ENCODE measurements at places on chromosomes 1 and 21.
A peak's percentile ranks its signal among the peaks of the same experiment; 100 is the strongest.

DNA sequence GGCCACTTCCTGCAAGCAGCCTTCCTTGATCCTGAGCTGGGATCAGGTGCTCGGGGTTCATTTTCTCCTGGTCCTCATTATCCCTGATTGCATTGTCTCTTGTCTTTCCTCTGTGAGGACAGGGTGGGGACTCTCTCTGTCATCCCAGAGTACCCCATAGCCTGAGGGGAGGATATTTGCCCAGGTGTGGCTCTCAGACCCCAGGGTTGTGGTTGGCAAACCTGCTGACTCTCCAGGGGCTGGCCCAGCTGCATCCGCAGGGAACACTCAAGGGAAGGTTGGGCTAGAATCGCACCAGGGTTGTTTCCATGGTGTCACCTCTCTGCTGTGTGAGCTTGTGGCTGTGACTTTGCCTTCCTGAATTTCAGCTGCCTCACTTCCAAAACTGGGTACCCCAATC is 276.8 kb upstream of the C1orf174 start:
- DNase-seq, result no peak

DNA sequence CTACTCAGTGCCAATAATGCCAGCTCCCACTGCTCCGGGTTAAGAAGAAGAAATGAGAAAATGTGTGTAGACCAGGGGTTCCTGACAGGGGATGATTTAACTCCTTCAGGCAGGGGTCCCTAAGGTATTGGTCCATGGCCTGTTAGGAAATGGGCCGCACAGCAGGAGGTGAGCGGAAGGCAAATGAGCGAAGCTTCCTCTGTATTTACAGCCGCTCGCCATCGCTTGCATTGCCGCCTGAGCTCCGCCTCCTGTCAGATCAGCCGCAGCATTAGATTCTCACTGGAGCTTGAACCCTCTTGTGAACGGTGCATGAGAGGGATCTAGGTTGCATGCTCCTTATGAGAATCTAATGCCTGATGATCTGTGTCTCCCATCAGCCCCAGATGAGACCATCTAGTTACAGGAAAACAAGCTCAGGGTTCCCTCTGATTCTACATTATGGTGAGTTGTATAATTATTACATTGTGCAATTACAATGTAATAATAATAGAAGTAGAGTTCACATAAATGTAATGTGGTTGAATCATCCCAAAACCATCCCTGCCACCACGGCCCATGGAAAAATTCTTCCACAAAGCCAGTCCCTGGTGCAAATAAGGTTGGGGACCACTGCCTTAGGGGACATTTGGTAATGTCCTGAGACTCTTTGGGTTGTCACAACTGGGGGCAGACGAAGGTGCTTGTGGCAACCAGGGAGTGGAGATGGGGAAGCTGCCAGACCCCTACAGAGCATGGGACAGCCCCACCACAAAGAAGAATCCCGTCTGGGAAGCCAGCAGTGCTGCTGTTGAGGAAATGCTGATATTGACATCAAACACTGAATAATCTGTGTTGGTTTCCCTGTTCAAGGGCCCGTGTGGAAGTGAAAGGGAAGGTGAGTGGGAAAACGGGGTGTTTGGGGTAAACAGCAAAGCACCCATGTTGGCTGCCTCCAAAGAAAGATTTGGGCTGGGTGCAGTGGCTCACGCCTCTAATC is 60.8 kb downstream of the DHRS3 start:
- no peak for DNase-seq

DNA sequence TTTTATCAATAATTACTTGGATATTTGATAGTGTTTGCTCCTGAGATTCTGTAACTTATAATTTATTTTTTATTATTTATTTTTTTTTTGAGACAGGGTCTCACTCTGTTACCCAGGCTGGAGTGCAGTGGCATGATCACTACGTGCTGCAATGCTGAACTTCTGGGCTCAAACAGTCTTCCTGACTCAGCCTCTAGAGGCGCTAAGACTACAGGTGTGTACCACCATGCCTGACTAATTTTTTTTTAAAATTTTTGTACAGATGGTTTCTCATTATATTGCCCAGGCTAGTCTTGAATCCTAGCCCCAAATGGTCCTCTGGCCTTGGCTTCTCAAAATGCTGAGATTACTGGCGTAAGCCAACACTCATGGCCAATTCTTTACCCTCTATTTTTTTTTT is 845.5 kb upstream of the ADGRL4 start:
- no peak for DNase-seq

DNA sequence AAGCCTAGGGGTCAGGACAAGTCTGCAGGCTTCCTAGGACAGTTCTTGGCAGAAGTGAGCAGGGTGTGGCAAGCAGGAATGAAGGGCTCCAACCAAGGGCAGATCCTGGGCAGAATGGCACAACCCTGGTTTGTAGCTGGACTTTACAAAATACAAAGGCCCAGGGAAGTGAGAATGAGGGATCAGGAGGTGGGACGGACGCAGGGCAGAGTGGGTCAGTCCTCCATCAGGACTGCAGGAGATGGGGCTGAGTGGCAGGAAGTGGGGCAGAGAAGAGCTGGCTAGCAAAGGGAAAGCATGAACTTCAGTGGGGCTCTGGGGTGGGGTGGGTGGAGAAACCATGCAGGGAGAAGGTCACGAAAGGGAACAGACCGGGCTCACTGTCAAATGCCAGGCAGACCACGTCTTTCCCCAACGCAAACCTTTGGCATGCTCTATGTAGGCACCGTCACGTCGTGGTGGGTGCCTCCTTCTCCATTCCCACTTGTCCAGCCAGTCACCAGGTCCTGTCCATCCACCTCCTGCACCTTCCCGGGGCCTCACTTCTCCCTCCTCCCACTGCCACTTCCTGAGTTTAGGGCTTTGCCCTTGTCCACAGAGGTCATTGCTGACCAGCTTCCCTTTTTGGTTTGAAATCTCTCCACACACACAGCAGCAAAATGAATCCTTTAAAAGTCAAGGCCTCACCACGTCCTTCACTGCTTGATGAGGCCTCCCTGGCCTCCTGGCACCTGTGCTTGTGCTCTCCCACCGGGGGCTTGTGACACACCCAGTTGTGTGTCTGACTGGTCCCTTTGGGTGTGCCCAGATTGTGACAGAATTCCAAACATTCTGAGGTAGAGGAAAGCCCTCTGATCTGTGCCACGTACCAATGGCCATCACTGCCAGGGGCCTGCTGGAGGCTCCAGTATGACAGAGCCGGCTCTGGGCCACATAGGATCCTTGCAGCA is 8.7 kb upstream of the CLDN19 start:
- no peak for DNase-seq

- no peak for DNase-seq
Measured at GRCh38 chr1:53139951-53140361, 2.5 kb downstream of the SLC1A7 start.

GRCh38 chr1:95537176-95537575 is 303.2 kb downstream of the RWDD3 start:
- no peak for DNase-seq

- no peak for DNase-seq
Measured at GRCh38 chr1:113982949-113983348, 3.7 kb downstream of the OLFML3 start.

GRCh38 chr21:18155508-18156193 is 89.0 kb upstream of the CHODL start:
- no peak for DNase-seq

- no peak for DNase-seq
Measured at GRCh38 chr21:43034101-43034500, 41.5 kb downstream of the CBS start.

DNA sequence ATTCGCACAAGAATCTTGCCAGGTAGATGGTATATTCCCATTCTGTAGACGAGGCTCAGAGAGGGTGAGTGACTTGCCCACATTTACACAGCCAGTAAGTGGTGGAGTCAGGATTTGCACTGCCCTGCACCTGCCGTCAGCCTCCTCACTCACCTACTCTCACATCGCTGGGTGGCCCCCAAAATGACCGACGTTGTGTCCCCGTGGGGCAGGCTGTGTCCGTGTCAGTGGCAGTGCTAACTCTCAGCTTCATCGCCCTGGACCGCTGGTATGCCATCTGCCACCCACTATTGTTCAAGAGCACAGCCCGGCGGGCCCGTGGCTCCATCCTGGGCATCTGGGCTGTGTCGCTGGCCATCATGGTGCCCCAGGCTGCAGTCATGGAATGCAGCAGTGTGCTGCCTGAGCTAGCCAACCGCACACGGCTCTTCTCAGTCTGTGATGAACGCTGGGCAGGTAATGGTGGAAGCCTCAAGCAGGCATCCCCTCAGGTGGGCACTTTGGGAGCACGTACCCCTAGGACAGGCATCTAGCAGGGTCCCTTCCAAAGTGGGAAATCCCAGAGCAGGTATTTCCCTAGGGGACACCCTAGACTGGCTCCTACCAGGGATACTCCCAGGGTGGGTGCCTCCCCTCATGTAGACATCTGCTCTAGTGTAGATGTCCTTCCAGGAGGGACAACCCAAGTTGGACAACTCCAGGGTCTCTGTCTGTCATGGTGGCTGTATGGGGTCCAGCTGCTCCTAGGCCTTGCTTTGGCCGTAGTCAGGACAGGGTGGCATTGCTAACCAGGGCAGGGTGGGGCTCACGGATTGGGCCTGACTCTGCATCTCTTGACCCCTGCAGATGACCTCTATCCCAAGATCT is 3.4 kb downstream of the HCRTR1 start:
- DNase-seq, result no peak

DNA sequence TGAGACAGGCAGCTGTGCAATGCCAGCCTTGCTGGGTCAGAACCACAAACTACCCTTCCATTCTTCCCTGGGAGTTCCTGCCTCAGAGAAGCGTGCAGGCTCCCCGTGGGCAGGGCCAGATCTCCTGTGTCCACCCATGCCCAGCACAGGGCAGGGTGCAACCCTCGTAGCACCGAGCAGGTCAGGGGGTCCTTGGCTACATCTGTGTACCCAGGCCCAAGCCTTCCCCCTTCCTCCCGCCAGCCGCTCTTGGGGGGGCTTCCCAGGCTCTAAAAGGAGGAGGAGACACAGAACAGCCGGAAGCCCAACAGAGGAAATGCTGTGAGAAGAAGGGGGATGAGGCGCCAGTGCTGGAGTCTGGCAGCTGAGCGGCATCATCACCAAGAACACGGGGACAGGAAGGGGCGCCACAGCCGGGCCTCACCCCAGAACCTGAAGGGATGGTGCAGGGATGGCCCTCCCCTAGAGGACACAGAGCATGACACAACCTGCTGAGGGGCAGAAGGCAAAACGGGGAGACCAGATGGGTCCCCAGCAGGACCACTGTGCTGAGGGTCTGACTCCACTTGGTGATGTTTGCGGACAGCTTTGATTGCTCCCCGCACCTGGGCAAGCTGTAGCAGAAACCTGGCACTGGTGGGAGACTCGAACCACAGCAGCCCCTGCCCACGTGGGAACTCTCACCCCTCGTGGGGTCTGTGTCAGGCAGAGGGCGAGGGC is 233.2 kb downstream of the NPHP4 start:
- DNase-seq, result no peak

DNA sequence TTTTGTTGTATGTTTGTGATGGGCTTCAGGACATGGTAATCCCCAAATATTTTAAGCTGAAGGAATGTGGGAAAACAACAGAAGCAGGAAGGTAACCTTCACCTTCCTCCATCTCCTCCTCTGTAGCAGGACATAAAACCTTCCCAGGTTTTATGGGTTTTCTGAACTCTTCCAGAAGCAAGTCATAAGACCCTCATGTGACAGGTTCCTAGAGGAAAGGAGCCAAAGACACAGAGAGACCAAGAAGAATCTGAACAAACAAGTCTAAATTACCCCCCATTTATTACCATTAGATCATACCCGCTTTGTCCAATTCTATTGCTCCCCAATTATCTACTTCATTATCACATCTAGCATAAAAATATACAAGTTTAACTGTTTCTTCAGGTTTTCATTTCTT is 28.8 kb downstream of the SCMH1 start:
- DNase-seq, result no peak

DNA sequence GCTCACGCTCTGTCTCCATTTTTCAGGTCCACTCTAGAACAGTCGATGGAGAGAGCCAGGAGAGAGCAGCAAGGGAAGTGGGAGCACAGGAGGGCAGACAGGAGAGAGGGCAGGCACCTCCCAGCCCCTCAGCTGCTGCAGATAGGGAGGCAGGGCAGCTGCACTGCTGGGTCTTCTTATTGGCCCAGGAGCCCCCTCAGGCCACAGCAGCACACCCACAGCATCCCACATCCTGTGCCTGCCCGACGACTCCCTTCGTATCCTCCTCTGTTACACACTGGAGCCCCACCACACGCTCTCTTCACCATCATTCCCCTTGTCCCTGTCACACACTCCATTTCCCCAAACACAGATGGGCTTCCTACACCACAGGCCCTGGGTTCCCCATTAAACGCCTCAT is 13.7 kb upstream of the ARTN start:
- no peak for DNase-seq

- no peak for DNase-seq
Measured at GRCh38 chr1:149845416-149845815, 54.0 kb upstream of the BOLA1 start.

DNA sequence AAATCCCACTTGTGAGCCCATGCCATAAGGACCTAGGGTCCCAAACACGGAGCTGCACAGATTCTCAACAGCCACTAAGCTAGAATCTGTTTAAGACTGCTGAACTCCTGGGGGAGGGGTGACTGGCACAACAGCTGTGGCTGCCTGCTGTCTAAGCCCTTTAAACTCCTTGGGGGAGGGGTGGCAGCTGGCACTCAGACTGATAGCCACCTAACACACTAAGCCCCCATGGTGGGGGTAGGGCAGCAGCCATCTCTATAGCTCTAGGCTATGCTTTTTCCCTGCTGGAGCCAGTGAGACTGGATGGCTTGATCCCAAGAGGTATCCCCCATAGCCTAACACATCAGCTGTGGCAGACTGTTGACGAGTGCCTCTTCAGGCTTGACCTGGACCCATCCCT is 73.3 kb upstream of the FMO3 start:
- DNase-seq, result no peak

GRCh38 chr1:165639821-165640623 is 9.0 kb downstream of the MGST3 start:
- DNase-seq, result no peak

- no peak for DNase-seq
Measured at GRCh38 chr21:35628316-35628715, 432.0 kb downstream of the SETD4 start.

DNA sequence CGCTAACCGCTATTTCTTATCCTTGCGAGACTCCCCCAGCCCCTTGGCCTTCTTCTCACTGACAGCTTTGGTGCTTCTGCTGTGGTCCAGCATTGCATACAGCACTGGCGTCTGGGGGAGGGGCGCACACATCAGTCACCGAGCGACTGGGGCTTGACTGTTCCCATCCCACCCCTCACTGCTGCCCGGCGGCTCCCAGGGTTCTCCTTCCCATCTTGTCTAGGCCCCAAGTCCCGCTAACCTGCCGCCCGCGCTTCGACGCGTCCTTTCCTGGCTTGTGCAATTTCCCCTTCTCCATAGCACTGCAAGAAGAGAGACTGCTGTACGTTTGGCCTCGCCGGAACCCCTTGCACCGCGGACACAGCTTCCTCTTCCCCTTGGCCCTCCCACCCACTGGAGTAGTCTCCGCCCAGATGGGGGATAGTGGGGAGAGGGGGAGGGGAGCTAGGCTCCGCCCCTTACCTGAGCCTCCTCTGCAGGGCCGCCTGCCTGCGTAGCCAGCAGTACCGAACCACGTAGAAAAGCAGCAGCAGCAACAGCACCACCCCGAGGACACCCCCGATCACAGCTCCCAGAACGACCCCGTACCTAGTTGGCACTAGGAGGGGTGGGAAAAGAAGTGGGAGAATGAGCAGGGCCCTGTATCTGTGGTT is 3.8 kb downstream of the MPZ start:
- peak; percentile 65 for DNase-seq

- no peak for DNase-seq
Measured at GRCh38 chr1:162284206-162284955, 92.3 kb downstream of the SPATA46 start.

GRCh38 chr1:30258471-30258870 is 464.9 kb downstream of the MATN1 start:
- DNase-seq, result no peak

All from stimulated activated CD4-positive, alpha-beta T cell treated with anti-CD3 and anti-CD28 coated beads, Interleukin-1b, Interleukin-23, amount 100 ng/mL, for 1 hour (primary cell).